ENCODE measurements at places on chromosomes 7 and 10.

GRCh38 chr7:17674943-17675608, 265.2 kb downstream of the SNX13 start:
- H3K27me3 ChIP-seq: no peaks in the 10 kb centered on the region
- no peak overlapping the region for H3K4me3 ChIP-seq
- no peaks in the 10 kb centered on the region for H3K4me1 ChIP-seq
- DNase-seq: no peak
- no peak overlapping the region for H3K27ac ChIP-seq
- H3K36me3 ChIP-seq: no peaks in the 10 kb centered on the region

DNA sequence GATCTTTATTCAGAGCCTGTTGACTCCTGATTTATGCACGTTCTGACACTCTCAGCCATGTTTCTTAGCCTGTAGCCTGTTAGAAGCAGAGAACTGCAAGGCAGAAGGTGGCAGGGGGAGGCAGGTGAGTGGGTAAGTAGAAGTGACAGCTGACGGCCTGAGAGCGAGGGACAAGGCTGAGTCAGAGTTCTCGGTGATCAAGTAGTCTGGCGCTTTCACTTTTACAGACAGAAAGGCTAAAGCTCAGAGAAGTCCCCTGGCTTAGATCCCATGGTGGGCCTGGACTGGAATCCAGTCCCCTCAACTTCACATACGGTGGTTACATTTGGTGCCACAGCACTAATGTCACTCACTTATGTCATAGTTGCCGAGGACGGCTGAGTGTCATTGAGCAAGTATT, 139.0 kb downstream of the TACC2 start:
- H3K27ac ChIP-seq: peak overlapping the region; percentile 44
- no peaks in the 10 kb centered on the region for H3K4me1 ChIP-seq
- H3K36me3 ChIP-seq: no peaks in the 10 kb centered on the region
- no peak overlapping the region for H3K4me3 ChIP-seq
- no peak for DNase-seq

DNA sequence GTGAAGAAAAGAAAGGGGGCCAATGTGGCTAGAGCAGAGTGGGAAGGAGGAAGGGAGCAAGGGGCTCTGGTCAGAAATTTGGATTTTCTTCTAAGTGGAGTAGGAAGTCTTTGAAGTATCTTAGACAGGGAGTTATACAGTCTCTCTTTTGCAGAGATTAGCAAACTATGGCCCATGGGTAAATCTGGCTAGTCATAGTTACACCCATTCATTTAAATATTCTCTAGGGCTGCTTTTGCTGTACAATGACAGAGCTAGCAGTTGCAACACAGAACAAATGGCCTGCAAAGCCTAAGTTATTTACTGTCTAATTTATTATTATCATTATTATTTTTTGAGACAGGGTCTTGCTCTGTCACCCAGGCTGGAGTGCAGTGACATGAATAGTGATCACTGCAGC, 10.5 kb upstream of the LAMB4 start:
- no peaks in the 10 kb centered on the region for H3K4me1 ChIP-seq
- no peak overlapping the region for H3K4me3 ChIP-seq
- no peaks in the 10 kb centered on the region for H3K36me3 ChIP-seq
- no peaks in the 10 kb centered on the region for H3K27me3 ChIP-seq

- H3K27ac ChIP-seq: no peak overlapping the region
- no peaks in the 10 kb centered on the region for H3K36me3 ChIP-seq
- no peaks in the 10 kb centered on the region for H3K27me3 ChIP-seq
- H3K4me3 ChIP-seq: no peak overlapping the region
These were observed 56.8 kb downstream of the FAS start for GRCh38 chr10:89047397-89047796.

DNA sequence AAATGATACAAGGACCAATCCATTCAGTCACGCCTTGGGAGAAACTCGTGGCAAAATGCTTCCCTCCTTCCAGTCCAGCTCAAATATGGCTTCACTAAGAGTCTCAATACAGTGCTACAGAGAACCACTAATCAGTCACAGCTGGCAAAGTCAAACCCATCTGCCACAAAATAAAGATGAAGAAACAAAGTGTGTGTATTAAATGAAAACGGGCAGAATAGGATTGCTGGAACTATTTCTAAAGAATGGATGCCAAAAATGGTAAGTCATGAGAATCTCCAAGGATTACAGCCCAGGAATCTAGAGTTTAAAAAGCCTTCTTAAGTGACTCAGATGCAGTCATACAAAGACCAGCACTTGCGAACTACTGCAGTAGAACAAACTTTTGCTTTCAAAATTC, 61.9 kb downstream of the CACUL1 start:
- no peak overlapping the region for H3K27ac ChIP-seq
- H3K4me1 ChIP-seq: no peaks in the 10 kb centered on the region
- H3K4me3 ChIP-seq: no peak overlapping the region
- H3K36me3 ChIP-seq: peaks cover 5% of the 10 kb centered on the region

DNA sequence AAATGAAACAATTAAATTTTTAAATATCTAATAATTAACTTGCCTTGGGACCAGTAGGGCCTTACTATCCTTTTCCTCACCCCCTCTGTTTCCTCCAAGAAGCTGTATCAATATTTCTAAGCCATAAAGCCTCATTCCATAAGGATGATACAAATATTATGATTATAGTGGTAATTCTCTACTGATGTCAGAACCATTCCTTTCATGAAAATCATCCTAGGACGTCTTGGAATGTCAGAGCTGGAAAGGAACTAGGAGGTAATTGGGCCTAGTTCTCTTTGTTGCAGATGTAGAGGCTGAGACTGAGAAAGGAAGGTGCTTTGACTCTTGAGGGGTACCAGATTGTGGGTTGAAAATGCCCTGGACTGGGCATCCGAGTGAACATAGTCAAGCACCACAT, 766.7 kb upstream of the GHITM start:
- H3K4me3 ChIP-seq: no peak overlapping the region
- H3K27ac ChIP-seq: no peak overlapping the region
- no peaks in the 10 kb centered on the region for H3K4me1 ChIP-seq
- no peaks in the 10 kb centered on the region for H3K27me3 ChIP-seq

GRCh38 chr7:115229401-115230105, 307.7 kb downstream of the MDFIC start:
- no peaks in the 10 kb centered on the region for H3K36me3 ChIP-seq
- no peak overlapping the region for H3K27ac ChIP-seq
- DNase-seq: peak; percentile 23
- peaks cover 15% of the 10 kb centered on the region for H3K4me1 ChIP-seq
- no peak overlapping the region for H3K4me3 ChIP-seq

DNA sequence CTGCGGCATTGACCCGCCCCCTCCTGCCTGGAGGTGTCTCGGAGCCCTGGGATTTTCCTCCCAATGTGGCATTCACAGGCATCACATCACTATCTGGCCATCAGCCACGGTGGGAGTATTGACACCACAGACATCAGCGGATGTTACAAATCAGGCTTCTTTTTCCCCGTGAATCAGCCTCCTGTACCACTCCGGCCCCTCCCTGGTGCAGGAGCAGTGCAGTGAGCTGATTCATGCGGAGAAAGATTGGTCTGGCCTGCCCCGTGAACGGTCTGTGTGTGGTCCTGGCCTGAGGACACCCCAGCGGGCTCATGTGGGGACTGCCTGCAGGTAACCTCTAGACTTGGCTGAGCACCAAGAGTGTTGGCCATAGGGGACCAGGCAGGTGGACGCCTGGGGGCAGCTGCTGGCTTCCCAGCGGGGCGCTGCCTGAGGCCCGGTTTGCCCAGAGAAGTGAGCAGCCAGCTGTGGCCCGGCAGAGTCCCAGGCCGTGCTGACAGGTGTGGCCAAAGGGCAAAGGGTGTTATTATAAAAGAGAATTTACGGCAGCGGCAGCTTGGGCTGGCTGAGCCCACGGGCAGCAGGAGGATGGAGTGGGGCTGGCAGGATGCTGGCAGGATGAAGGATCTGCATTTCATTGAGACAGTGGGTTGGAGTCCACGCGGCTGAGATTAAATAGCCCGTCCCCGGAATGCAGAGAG, 32.1 kb upstream of the GNA12 start:
- no peaks in the 10 kb centered on the region for H3K36me3 ChIP-seq
- no peak overlapping the region for H3K27ac ChIP-seq
- peaks cover 11% of the 10 kb centered on the region for H3K4me1 ChIP-seq

GRCh38 chr7:46786221-46786954, 795.5 kb downstream of the TNS3 start:
- no peak overlapping the region for H3K4me3 ChIP-seq
- H3K27me3 ChIP-seq: no peaks in the 10 kb centered on the region
- H3K27ac ChIP-seq: no peak overlapping the region
- H3K36me3 ChIP-seq: no peaks in the 10 kb centered on the region
- DNase-seq: no peak

DNA sequence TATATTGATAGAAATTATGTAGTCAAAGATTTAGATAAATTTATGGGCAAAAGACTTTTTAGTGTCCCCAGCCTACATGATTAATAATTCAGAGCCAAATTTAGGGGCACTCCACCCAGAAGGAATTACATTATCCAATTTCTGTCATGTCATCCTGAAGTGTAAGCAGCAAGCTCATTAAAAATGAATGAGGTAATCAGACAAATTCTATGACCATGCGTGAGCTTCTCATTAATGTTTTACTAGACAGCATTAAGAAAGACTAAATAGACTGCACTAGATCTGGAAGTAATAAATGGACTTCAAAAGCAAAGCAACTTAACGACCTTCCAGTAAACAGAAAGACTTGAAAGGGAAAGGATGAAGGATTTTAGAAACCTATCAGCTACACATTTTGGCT, 22.7 kb upstream of the TRUB1 start:
- no peak for DNase-seq
- H3K27me3 ChIP-seq: no peaks in the 10 kb centered on the region
- H3K27ac ChIP-seq: no peak overlapping the region
- no peak overlapping the region for H3K4me3 ChIP-seq
- no peaks in the 10 kb centered on the region for H3K36me3 ChIP-seq

- H3K27me3 ChIP-seq: peaks cover 5% of the 10 kb centered on the region
- H3K4me3 ChIP-seq: no peak overlapping the region
- no peaks in the 10 kb centered on the region for H3K36me3 ChIP-seq
These were observed 40.4 kb upstream of the PRLHR start for GRCh38 chr10:118635674-118636402.

DNA sequence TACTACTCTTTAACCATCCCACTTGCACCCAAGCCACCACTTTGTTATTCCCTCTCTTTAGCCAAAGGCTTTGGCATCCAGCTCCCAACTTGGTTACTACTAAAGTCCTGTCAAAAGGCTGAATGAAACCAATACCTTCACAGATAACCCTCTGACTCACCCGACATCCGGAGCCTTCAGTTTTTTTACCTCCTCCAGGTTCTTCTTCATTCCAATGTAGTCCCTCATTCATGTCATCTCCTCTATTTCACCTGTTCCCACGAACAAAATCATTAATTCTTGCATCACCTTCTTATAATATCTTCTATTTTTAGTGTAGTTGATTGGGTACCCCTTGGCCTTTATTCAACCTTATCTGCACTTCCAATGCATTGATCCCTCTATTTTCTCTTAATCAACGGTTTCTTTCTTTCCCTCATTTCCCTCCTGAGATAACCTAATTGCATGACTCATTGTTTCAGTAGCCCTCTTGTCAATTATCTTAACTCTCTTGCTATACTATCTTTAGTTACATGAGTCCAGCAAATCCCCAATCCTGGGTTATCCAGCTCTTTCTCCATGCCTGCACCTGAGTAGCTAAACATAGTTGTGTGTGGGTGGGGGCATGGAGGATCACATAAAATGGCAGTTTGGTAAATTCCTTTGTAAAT, 87.2 kb upstream of the COL1A2 start:
- H3K27ac ChIP-seq: no peak overlapping the region
- H3K4me3 ChIP-seq: no peak overlapping the region
- no peaks in the 10 kb centered on the region for H3K27me3 ChIP-seq
- no peaks in the 10 kb centered on the region for H3K36me3 ChIP-seq
- H3K4me1 ChIP-seq: no peaks in the 10 kb centered on the region
- DNase-seq: no peak

DNA sequence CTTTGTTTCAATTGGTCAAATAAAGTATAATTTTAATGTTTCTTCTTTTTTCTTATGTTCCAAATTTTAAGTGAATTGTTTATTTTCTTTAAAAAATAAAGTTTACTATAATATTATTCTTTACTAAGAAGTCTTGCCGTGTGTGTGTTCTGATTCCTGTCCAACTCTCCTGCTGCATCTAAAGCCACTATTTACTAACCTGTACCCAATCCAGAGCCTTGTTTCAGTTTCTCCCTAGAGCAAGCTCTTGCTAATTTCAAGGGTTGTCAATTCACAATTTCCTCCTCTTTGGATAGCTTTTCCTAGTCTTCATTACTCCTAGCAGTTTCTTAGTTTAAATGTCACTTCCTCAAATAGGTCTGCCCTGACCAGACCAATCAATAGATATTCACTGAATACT, 314.9 kb upstream of the SEMA3A start:
- DNase-seq: no peak
- H3K4me1 ChIP-seq: no peaks in the 10 kb centered on the region
- no peak overlapping the region for H3K27ac ChIP-seq
- no peaks in the 10 kb centered on the region for H3K27me3 ChIP-seq
- H3K4me3 ChIP-seq: no peak overlapping the region
- H3K36me3 ChIP-seq: no peaks in the 10 kb centered on the region

DNA sequence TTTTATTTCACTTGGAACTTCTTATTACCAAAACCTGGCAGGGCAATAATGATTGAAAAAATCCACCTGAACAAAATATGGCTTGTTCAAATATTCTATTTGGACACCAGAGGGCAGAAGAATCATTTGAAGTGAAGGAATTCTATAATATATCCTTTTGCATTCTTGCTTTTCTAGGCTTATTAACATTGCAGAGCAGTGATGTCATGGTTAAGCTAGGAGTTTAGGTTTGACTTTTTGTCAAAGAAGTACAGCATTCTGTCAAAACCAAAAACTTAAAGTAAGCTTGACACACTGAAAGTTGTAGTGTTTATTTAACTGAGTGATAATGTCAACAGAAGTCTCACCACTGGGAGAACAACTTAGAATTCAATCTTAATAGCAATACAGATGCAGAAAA, 156.0 kb downstream of the SEMA3D start:
- no peaks in the 10 kb centered on the region for H3K4me1 ChIP-seq
- no peak overlapping the region for H3K4me3 ChIP-seq
- no peaks in the 10 kb centered on the region for H3K27me3 ChIP-seq
- no peak overlapping the region for H3K27ac ChIP-seq
- no peak for DNase-seq

- no peaks in the 10 kb centered on the region for H3K27me3 ChIP-seq
- no peak for DNase-seq
- H3K4me1 ChIP-seq: no peaks in the 10 kb centered on the region
- peaks cover 63% of the 10 kb centered on the region for H3K36me3 ChIP-seq
- no peak overlapping the region for H3K27ac ChIP-seq
These were observed 10.8 kb downstream of the INSIG1 start for GRCh38 chr7:155308330-155309020.

DNA sequence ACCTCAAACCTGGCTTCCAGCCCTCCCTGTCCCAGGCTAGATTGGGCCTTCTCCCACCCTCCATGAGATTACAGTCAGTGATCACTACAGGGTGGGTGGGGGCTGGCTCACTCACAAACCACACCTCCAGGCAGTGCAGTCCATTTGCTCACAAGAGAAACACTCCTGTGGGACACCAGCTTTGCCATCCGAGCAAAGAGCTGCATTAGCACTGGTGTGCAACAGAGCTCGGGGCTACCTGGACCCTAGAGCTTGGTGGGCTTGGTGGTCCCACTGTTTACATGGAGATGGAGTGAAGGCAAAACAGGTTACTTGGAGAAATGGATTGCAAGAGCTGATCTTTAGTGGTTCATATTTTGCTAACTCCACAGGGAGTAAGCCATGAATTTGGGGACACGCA, 451.7 kb upstream of the ZMIZ1 start:
- no peak overlapping the region for H3K27ac ChIP-seq
- H3K4me3 ChIP-seq: no peak overlapping the region
- no peaks in the 10 kb centered on the region for H3K4me1 ChIP-seq
- no peaks in the 10 kb centered on the region for H3K36me3 ChIP-seq
